Aortic smooth muscle cell (primary cell): ENCODE measurements at places on chromosomes 1 and 21. TPM values are rescaled to one million over a fixed set of nuclear protein-coding genes. Genes with fewer than 3 reads are reported as not detected.

B4GALT2 gene
- total RNA-seq: 70.5 and 72.9 TPM in 2 replicates

TRABD2B gene
- total RNA-seq: under 0.01 and 0.06 TPM in 2 replicates

AKR7A3 gene
- total RNA-seq: 0.50 and 1.6 TPM in 2 replicates

FOXO6 gene
- 0.06 and 0.13 TPM in 2 replicates for total RNA-seq

FHL3 gene
- 8.9 and 10.6 TPM in 2 replicates for total RNA-seq

OR2T35 gene
- not detected in 2 replicates for total RNA-seq
